ENCODE measurements at places on chromosomes 5 and 9. TPM values are rescaled to one million over a fixed set of nuclear protein-coding genes. Genes with fewer than 3 reads are reported as not detected.

- DNase-seq, result no peak
These were observed 144.9 kb upstream of the CD180 start for GRCh38 chr5:67341478-67341877.

DNA sequence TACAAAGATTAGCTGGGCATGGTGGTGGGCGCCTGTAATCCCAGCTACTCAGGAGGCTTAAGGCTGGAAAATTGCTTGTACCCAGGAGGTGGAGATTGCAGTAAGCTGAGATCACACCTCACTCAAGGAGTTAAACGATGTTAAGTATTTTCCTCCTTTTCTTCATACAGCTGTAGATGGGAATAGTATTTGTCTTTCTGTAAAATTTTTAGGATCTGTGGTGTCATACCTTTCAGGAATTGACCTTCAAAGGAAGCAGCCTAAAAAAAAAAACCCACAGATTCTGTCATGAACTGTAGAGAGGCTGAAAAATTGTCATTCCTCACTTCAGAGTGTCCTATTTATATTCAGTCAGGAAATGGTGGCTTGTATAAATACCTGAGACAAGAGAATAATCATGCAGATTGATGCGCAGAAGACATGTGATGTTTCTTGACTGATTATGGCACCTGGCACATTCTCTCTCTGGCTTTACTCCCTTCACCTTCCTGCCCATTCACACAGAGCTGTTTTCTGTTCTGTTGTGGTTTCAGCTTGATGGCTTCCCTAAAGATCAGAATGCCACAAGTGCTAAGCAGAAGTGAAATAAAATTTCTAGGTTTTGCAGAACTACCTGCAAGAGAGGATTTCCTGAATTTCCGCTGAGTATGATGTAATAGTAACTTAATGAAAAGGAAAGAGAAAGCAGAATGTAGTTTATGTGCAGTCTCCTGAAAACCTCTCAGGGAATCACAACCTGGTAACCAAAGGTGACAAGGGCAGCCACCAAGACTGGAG is 3.8 kb downstream of the IFNA1 start:
- no peak for DNase-seq

DNA sequence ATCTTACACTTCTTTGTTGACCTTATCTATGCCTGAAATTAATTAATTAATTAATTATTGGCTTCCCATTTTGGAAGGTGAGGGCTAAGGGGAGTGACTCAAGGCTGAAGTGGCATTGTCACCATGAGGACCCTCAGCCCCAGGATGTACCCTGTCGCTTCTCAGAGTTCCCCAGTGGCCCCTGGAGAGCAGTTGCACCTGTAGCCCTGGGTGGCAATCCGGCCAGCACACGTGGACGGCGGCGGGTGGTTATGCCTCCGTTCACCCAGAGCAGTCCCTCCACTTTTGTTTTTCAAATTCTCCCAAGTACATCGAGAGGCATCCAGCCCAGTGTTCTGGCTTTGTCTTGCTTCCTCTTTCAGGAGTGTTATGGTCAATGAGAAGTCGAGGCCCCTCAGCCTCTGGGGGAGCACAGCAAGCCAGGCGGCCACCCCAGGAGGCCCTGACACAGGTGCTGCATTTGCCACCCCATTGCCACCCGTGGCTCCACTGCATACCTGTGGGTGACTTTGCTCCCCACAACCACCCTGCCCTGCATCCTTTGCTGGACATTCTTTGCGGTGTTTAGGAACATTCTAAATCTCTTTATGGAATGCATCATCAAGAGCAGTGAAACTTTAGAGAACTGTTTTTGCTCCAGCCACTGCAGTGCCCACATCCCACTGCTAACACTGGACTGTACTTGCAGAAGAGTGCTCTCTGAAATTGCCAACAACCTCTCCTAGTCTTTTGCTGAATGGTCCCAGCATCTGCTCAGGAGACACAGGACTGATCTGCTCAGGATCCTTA is 11.5 kb upstream of the IRX2 start:
- DNase-seq, result no peak

DNA sequence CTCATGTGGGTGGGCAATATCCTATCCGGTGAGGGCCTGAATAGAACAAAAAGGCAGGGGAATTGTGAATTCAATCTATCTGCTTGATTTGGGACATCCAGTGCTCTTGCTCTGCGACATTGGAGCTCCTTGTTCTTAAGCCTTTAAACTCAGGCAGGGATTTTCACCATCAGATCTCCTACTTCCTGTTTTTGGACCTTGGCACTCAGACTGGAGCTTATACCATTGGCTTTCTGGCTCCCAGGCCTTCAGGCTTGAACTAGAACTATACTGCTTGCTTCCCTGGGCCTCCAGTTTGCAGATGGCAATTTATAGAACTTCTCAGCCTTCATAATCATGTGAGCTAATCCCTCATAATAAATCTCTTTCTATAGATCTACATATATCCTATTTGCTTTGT is 134.3 kb upstream of the CLINT1 start:
- no peak for DNase-seq

- no peak for DNase-seq
These were observed 15.5 kb upstream of the LAMC3 start for GRCh38 chr9:130993303-130994030.

GRCh38 chr5:116872986-116873385 is 298.4 kb upstream of the SEMA6A start:
- DNase-seq, result no peak

DNA sequence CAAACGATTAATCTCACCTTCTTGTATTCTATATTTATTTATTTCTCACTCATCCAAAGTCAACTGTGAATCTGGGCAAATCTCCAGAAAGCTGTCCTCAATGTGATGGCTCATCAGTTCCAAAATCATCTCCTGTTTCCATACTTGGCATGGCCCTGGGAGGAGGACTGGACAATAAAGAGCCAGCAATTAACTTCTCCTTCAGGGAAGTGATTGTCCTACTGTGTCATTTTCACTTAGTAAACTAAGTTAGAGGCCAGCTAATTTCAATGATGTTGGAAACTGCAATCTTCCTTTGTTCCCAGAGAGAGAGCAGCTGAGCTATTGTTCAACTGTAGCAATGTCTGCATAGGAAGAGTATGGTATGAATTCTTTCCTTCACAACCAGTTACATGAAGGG is 17.5 kb downstream of the CDH12 start:
- DNase-seq, result no peak

DNA sequence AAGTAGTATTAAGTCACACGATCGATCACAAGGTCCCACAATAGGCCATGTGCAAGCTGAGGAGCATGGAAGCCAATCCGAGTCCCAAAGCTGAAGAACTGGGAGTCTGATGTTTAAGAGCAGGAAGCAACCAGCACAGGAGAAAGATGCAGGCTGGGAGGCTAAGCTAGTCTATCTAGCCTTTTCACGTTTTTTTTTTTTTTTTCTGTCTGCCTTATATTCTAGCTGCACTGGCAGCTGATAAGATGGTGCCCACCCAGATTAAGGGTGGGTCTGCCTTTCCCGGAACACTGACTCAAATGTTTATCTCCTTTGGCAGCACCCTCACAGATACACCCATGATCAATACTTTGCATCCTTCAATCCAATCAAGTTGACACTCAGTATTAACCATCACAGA is 6.5 kb downstream of the PPIP5K2 start:
- DNase-seq, result no peak

- no peak for DNase-seq
These were observed 731.5 kb downstream of the TLE1 start for GRCh38 chr9:80957801-80958200.

GRCh38 chr5:158026304-158027031 is 167.5 kb upstream of the CLINT1 start:
- DNase-seq, result no peak

DNA sequence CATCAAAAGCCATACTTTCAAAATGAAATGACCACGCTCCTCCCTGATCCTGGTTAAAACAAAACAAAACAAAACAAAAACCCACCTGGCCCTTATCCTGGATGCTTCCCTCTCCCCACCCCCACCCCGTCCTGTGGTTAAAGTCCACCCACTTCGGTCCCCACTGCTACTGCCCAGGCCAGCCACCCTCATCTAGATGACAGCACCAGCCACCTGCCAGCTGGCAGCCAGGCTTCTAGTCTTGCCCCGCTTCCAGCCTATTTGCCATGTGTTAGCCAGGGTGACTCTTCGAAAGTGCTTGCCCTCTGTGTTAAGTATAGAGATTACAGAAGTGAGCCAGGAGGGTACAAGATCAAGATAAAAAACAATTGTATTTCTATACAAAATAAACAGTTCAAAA is 27.5 kb upstream of the NCS1 start:
- DNase-seq, result no peak

The ECSCR gene
- total RNA-seq, result 565 TPM

DNA sequence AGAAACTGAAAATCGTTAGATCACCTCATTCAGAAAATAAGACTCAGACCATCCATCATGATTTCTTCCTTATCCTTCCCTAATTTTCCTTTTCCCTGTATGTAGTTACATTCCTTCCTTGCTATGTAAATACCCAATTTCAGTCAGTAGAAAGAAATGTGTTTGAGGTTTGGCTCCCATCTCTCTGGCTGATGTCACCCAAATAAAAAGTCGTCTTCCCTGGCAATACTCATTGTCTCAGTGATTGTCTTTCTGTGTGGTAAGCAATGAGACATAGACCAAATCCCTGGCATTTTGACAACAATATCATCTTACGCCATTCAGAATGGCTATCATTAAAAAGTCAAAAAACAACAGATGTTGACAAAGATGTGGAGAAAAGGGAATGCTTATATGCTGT is 303.9 kb upstream of the EDIL3 start:
- no peak for DNase-seq

- DNase-seq, result no peak
These were observed 202.9 kb downstream of the GADD45G start for GRCh38 chr9:89807682-89808075.

The FAM169A gene
- total RNA-seq, result 21.1 TPM

The SH3TC2 gene
- 0.13 TPM for total RNA-seq

DNA sequence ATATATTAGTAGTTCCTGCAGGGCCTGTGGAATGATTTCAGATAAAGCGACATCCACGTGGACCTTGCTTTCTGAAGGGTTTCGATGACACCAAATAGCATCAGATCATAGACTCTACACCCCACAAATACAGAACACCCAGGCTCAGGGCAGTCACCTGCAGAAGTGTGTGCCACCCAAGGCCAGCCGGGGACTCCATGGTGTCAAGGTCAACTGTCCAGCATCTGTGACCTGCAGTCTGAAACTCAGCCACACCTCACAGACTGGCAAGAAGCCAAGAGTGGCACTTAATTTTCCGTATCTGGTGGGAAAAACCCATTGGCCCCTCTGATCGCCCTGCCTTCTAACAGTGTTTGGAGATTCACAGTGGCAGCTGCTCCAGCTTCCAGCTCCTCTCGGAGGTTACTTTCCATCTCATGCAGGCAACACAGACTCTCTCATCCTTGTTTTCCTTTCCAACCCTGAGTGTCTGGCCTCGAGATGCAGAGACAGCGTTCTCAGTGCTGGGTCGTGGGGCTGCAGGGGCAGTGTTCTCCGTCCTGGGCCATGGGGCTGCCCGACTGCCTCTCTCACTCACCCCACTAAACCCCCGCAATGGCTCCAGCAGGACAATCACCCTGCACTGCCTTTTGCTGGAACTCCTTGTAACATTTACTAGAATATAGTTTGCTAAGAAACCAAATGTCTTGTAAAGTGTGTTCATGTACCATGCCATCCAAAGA is 221.9 kb downstream of the IRX2 start:
- no peak for DNase-seq

- DNase-seq, result no peak
These were observed 112.5 kb downstream of the HMHB1 start for GRCh38 chr5:143924311-143924978.

The TMEFF1 gene
- 45.8 TPM for total RNA-seq

GRCh38 chr5:58827463-58827862 is 244.6 kb downstream of the RAB3C start:
- no peak for DNase-seq

DNA sequence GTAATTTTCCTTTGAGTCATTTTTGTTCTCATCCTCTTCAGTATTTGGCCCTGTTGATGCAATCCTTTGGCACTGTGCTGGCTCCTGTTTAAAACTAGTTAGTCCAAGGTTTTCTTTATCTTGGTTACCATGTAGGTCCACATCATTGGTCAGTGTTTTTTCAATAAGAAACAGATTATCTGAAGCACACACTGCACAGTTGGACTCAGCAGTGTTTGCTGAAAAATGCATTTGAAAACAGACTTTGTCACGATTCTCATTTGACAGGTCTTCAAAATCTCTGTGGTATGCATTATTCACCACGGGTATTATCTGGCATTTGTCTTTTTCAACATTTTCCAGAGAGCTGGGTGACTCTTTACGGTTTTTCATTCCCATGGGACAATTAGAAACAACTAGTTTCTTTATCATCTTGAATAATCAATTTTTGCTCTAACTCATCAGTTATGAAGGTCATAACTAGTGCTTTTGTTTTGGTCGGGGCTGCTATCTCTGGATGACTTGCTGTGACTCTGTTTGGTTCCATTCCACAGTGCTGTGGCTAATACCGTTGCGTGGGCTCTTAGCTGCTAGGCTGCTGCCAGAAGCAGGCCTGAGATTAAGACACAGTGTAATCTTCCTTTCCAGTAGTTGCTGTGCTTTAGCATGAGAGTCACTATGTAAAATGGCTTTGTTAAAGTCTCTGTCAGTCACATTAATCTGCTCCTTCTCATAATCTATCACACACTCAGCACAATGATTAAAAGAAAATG is 36.2 kb downstream of the NUDT12 start:
- no peak for DNase-seq

The AQP7 gene
- 0.64 TPM for total RNA-seq

- no peak for DNase-seq
These were observed 26.1 kb downstream of the SPDL1 start for GRCh38 chr5:169609716-169610115.

Data from endothelial cell (in vitro differentiated cells).